Smooth muscle cell of the coronary artery (primary cell): ENCODE measurements at places on chromosomes 4 and X. TPM values are rescaled to one million over a fixed set of nuclear protein-coding genes. Genes with fewer than 3 reads are reported as not detected.

Gene TNIP3
- under 0.01 TPM in 2 replicates for total RNA-seq

Gene MGARP
- total RNA-seq = 4.9 and 90.6 TPM in 2 replicates

Gene TCP11X2
- not detected in 2 replicates for total RNA-seq

Gene GPR78
- under 0.01 and 1.4 TPM in 2 replicates for total RNA-seq

Gene VCX3B
- not detected in 2 replicates for total RNA-seq

Gene ENPEP
- 0.08 and 0.82 TPM in 2 replicates for total RNA-seq

Gene PCDH10
- 0.12 and 120 TPM in 2 replicates for total RNA-seq

Gene TEX28
- total RNA-seq = not detected in 2 replicates

Gene NEIL3
- total RNA-seq = 0.59 and 1.7 TPM in 2 replicates

Gene ARHGAP24
- total RNA-seq = 33.5 and 51.0 TPM in 2 replicates

Gene MMRN1
- total RNA-seq = 0.15 and 0.35 TPM in 2 replicates

Gene DHX15
- total RNA-seq = 93.4 and 127 TPM in 2 replicates

Gene TMPRSS11E
- not detected in 2 replicates for total RNA-seq

Gene IGSF1
- total RNA-seq = 0.08 TPM in 1 of 2 replicates, not detected in the other

Gene LRRC66
- total RNA-seq = 0.12 and 0.23 TPM in 2 replicates

Gene NAA11
- total RNA-seq = not detected in 2 replicates

Gene GPC4
- total RNA-seq = 3.6 and 6.2 TPM in 2 replicates

Gene PABPC4L
- 0.23 and 1.6 TPM in 2 replicates for total RNA-seq

Gene SERTM2
- not detected in 2 replicates for total RNA-seq

Gene C4orf51
- not detected in 2 replicates for total RNA-seq

Gene SEC24B
- total RNA-seq = 8.9 and 9.2 TPM in 2 replicates

Gene MND1
- 0.35 and 2.3 TPM in 2 replicates for total RNA-seq

Gene IL3RA
- total RNA-seq = not detected in 2 replicates

Gene LRIT3
- not detected in 2 replicates for total RNA-seq

Gene TGIF2LX
- total RNA-seq = not detected in 2 replicates

Gene PAGE2
- not detected in 2 replicates for total RNA-seq

Gene BANK1
- total RNA-seq = 0.08 and 0.12 TPM in 2 replicates

Gene CRMP1
- total RNA-seq = 0.08 and 0.12 TPM in 2 replicates

Gene CXCL1
- 9.9 and 26.6 TPM in 2 replicates for total RNA-seq

Gene CCNB3
- total RNA-seq = under 0.01 TPM in 2 replicates

Gene PDE5A
- 2.7 and 42.3 TPM in 2 replicates for total RNA-seq

Gene MYOZ2
- 0.82 and 0.90 TPM in 2 replicates for total RNA-seq

Gene CXXC4
- total RNA-seq = not detected in 2 replicates

Gene DMP1
- total RNA-seq = not detected in 2 replicates

Gene KLKB1
- not detected in 2 replicates for total RNA-seq

Gene CDKN2AIP
- 11.7 and 11.8 TPM in 2 replicates for total RNA-seq

Gene PDS5A
- 30.1 and 31.0 TPM in 2 replicates for total RNA-seq

Gene NR0B1
- total RNA-seq = 3.2 TPM in 1 of 2 replicates, not detected in the other

Gene SPANXD
- total RNA-seq = not detected in 2 replicates
